ENCODE measurements at places on chromosomes 2 and 18.

- no peak for DNase-seq
These were observed 214.4 kb upstream of the SP5 start for GRCh38 chr2:170500770-170501169.

GRCh38 chr2:111896576-111896975, 1.8 kb upstream of the MERTK start:
- DNase-seq, result no peak

GRCh38 chr2:55269645-55269990, 587 bp upstream of the MTIF2 start:
- no peak for DNase-seq

DNA sequence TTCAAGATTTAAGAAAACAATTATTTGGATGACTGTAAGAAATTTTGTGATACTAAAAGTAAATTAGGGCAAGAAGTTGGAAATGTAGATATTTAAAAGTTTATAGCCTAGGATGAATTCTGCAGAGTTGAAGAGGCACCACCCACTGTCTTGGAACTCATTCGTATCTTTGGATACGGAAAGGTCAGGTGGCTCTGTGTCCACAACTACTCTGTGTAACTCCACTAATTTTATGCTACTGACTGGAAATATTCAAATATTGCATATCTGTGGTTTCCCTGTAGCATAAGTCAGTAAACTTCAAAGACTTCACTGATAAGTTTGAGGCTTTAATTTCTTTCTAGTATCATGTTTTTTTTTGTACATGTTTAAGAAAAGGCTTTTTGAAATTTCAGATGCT, 156.9 kb upstream of the RPRM start:
- DNase-seq, result no peak

DNA sequence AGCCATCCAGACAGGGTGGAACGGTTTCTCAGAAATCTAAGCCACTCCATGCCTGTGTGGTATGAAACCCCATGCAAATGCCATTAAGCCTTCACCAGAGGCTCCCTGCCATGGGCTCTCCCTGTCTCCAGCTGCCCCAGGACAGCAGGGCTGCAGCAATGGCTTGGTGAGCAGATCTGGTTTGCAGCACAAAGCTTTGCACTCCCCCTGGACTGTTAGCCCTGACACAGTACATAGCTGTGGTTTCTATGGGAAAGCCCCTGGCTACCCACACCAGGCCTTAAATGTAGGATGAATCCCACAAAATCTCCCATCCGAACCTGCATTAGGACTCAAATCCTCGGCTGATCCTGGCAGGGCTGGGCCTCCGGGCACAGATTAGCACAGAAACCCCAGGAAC, 291.6 kb downstream of the TNS1 start:
- DNase-seq, result no peak

DNA sequence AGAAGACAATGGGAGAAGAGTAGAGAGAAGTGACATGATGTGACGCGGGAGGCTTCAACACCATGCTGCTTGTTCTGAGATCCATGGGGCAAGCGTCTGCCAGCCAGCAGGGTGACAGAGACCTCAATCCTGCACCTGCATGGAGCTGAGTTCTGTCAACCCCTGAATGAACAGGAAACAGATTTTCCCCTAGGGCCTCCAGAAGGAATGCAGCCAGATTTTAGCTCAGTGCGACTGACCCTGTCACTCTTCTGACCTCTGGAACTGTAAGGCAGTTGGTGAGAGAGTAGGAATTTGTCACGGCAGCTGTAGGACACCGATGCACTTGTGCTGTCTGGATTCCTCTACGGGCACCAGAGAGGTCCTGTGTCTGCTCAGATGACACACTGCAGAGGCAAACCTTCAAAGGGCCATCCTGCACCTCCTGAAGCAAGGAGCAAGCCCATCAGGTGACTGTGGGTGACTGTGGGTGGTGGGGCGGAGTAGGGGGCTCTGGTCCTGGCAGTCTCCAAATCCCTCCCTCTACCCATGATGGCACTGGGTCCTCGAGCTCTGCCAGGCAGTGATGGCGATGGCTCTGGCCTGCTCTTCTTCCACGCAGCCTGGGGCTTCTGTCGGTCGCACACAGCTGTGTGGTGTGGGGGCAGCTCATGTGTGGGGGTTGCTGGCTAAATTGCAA, 194.3 kb upstream of the TWIST2 start:
- DNase-seq, result no peak

GRCh38 chr2:100964222-100964621, 37.9 kb upstream of the RPL31 start:
- no peak for DNase-seq

GRCh38 chr2:230798769-230799399, 65.9 kb upstream of the ITM2C start:
- no peak for DNase-seq

- no peak for DNase-seq
These were observed 67.5 kb upstream of the TTN start for GRCh38 chr2:178874529-178875240.

DNA sequence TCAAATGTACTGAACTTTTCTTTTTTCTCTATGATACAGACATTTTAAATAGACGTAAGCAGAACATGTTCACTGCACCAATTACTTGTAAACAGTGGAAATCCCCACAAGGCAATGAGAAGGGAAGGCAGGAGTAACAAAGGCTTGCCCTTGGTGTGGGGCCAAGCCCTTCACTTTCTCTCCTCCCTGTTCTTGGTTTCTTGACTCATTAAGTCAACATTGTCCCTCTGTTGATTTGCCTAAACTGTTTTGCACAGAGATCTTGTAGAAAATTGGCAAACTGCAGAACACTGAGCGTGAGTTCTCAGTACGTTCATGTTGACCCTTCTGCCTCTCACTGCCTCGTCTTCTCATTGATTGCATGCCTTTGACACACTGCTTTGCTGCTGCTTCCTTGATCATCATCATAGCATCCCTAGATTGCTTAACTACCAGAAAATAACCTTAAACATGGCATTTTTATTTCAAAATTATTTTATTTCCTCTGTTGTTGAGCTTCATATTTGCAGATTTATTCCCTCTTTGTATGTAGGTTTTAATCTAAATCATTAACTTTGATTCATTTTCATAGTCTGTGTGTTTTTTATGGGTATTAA, 257.7 kb downstream of the PTGR3 start:
- DNase-seq, result no peak

GRCh38 chr2:134197445-134197844, 56.4 kb upstream of the MGAT5 start:
- no peak for DNase-seq

GRCh38 chr2:34159901-34160300, 560.8 kb upstream of the FAM98A start:
- DNase-seq, result no peak

- DNase-seq, result no peak
These were observed 33.5 kb upstream of the CACNB4 start for GRCh38 chr2:152132306-152132705.

DNA sequence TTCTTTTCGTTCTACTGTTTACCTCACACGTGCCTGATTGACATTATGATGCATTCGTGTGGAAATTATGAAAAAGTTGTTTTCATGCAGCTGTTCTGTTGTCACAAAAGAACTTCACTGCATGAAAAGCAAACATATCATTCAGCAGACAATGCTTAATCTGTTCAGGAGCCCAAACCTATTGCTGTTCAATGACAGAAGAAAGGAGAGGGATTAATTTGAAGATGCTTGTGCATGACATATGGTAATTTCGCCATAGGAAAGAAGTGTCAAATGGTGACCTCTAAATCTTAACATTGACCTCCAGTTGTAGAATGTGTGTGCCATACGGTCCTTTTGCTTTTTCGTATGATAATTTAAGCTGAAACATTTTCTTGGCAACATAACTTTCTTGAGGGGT, 124.5 kb downstream of the WDR7 start:
- DNase-seq, result no peak

DNA sequence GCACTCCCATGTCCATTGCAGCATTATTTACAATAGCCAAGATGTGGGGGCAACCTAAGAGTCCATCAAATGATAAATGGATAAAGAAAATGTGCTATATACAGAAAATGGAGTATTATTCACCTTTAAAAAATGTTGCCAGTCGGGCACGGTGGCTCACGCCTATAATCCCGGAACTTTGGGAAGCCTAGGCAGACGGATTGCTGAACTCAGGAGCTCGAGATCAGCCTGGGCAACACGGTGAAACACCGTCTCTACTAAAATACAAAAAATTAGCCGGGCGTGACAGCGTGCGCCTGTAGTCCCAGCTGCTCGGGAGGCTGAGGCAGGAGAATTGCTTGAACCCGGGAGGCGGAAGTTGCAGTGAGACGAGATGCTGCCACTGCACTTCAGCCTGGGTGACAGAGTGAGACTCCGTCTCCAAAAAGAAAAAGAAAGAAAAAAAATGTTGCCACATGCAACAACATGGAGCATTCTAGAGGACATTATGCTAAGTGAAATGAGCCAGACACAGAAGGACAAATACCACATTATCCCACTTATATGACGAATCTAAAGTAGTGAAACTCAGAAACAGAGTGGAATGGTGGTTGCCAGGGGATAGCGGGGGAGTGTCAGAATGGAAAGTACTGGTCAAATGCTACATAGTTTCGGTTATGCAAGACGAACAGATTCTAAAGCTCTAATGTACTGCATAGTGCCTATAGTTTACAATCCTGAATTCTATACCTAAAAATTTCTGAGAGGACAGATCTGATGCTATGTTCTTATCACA, 1385.6 kb upstream of the TMEFF2 start:
- DNase-seq, result no peak

- DNase-seq, result no peak
These were observed 761.2 kb upstream of the ACVR2A start for GRCh38 chr2:147083664-147084063.

DNA sequence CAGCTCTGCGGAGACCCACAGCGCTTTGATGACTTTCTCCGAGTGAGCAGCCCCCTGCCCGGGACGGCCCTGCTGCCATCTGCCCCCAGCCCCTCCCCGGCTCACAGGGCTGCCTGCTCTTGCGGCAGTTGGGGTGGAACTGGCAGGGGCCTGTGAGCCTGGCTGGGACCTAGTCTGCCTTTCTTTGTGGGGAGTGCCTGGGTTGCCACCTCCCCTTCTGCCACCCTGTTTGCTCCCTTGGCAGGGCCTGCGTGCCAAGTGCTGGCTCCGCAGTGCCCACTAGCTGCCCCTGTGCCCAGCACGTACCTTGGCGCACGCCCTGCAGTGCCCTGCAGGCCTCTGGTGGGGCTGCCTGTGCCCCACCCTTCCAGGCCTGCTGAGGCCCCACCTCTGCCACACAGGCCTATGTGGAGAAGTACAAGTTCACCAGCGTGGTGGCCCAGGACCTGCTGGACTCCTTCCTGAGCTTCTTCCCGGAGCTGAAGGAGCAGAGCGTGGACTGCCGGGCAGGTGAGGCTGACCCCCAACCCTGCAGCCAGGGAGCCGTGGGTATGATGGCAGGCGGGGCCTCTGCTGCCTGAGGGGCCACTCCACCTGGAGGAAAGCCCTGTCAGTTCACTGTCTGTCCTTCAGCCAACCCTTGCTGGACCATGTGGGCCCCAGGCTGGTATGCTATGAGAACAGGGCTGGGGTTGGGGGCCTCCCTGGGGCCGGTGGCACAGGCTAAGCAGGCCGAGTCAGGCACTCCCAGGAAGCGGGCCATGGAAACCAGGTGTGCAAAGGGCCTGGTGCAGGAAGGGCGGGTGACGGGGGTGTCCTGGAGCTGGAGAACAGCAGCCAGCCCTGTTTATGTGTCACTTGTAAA, 7.0 kb downstream of the RNPEPL1 start:
- DNase-seq, result no peak

GRCh38 chr2:17558053-17558452, 17.6 kb downstream of the VSNL1 start:
- DNase-seq, result no peak

- no peak for DNase-seq
These were observed 199.5 kb downstream of the TWIST2 start for GRCh38 chr2:239047420-239047819.

DNA sequence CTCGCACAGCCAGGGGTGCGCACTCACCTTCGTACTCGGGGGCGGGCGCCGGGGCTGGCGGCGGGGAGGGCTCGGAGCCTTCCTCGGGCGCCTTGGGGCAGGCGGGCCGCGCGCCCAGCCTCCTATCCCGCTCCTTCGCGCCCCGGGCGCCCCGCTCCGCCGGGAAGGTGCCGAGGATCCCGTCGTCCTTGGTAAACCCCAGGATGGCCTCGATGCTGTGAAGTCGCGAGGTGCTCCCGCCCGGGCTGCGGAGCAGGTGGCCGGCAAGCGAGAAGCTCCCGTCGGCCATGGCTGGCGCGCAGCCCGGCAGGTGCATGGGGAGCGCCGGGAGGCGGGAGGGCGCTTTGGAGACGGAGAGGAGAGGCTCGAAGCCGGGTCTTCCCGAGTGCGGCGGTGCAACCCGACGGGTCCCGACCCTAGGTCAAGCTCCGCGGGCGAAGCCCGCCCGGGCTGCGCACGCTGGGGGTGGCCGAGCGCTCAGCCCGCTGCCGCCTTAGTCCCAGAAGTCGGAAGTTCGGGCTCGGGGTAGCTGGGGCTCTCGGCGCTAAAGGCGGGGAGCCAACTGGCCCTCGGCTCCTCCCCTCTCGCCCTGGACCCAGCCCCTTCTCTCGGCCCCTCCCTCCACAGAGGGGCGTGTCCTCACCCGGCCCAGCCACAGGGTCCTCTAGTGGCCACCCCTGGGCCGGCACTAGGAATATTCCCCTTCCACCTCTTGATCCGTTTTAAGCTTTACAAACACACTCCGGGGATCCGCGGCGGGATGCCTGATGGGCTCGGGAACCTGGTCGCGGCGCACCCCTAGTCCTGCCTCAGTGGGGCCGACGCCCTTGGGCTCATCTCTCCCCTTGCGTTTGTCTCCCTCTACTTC, at the start of gene RAX:
Gene RAX (minus strand): TSS at position 564 of the 868 bp plus-strand sequence. CDS start 248 bp downstream, at position 316.
- no peak for DNase-seq

DNA sequence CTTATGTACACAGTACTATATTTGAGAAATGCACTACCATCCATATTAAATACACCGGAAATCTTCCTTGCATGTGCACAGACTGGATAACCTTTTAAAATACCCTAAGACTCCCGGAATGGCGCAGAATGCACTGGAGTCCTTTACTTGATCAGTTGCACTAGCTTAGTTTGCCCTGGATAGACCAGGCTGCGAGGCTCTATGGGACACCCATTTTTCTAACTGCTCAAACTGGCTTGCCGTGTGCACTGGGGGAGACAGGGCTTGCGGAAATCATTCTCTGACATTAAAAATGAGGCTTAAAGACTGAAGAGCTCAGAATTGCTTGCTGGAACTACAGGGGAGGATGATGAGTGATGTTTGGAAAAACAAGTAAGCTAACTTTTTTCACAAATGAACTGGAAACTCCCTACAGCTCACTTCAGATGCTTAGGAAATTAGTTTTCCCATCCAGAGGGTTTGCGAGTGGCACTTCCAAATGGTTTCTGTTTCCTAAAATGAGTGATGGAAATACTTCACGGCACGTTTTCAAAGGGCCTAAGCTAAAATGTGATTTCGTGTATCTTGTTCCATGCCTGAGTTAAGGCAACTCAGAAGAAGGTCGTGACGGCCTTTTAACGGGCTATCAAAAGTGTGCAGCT, 2.7 kb downstream of the NCK2 start:
- no peak for DNase-seq

DNA sequence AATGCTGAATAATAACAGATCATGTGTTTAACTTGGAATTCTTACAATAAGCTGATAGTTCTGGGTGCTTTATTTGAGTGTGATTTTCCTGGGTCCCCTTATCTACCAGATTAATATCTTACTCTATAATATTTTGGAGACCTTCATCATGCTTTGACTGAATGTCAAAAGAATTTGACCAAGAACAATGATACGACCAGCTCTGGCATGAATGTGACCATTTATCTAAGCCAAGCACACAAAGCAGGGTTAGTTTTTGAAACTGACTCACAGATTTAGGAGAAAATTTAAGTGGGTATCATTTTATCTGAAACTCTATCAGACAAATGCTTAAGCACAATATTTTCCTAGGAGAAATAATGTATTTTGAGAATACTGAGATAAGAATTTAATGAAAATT, 677.0 kb downstream of the NYAP2 start:
- no peak for DNase-seq

Data from stimulated activated CD8-positive, alpha-beta memory T cell treated with anti-CD3 and anti-CD28 coated beads, Interleukin-2, amount 100 ng/mL, for 48 hours (primary cell).